Common myeloid progenitor, CD34-positive (primary cell): ENCODE measurements at places on chromosomes 4 and X.

DNA sequence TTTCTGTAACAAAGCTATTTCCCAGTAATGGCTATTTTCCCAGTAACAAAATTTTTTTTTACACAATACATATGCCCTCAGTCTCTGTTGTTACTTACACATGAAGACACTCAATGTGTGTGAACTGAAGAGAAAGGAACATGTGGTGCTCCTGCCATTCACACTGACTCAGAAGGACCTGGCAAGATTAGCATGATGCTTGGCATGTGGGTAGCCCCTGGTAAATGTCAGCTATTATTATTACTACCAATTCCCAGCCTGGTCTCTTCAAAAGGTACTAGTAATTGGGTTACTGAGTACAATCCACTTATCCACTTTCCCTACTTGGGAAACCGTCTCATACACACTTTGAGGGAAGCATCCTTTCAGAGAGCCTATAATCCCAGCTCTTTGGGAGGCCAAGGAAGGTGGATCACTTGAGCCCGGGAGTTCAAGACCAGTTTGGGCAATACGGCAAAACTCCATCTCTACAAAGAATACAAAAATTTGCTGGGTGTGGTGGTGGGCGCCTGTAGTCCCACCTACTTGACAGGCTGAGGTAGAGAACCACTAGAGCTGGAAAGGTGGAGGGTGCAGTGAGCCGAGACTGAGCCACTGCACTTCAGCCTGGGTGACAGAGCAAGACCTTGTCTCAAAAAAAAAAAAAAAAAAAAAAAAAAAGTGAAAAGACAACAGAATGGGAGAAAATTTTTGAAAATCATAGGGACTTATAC lies 14.6 kb downstream of the RBBP7 start:
- no peak for DNase-seq

- DNase-seq, result peak; percentile 17
Measured at GRCh38 chr4:173332021-173332487, 2.1 kb downstream of the HMGB2 start.

DNA sequence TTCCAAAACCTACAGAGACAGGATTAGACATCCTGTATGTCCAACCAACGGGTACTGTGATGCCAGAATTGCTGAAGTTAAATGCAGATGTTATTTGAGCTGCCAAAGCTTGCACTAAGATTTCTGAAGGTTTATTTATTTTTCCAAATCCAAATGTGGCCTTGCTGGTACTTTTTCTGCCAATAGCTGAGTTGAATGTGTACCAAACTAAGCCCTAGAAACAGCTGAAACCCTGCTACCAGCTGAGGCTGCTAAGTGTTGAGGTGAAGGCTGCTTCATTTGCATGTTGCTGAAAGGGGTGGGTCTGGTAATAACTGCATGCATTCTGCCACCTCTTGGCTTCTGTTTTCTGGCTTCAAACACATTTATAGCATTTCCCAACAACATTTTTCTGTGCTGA lies 366.5 kb downstream of the FAT4 start:
- DNase-seq, result no peak

- DNase-seq, result no peak
Measured at GRCh38 chrX:44795945-44796450, 47.8 kb upstream of the DUSP21 start.

DNA sequence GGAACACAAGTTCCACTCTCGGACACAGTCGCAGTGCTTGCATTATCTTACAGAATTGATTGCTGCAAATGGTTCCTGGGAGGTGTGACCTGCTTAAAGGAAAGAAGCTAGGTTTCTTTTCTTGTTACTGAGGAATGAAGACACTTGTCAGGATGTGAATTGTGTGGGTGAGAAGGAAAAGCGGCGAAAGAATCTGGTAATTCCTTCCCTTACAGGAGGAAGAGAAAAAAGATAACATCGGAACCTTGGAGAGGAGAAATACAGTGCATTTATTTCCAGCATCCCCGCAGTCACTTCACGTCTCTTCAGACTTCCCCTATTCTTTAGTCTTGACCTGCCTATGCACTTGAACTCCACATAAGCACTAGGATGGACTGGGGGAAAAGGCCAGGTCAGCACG lies 389 bp upstream of the CCSER1 start:
- DNase-seq, result no peak

- DNase-seq, result no peak
Measured at GRCh38 chr4:65656008-65656407, 14.3 kb downstream of the EPHA5 start.

DNA sequence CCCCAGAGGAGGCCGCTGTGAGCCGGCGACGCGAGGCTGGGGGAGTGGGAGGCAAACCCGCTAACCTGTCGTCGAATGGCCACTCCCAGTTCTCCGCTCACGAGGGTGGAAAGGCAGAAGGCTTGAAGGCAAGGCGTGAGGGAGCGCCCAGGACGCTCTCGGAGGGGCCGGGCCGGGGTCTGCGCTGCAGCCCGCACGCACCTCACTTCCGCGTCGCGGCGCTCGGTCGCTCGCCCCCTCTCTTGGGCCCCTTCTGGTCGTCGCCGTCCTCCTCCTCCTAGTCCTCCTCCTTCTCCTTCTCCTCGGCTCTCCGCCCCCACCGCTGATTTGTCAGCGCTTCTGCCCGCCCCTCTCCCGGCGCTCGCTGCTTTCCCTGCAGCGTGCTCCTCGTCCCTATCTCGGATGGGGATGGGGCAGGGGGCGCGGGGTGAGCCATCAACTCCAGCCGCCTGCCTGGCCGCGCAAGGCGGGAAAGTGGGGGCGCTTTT lies at the start of gene SNCA:
TSS of gene SNCA (minus strand) at position 265 of the 488 bp plus-strand sequence. CDS start 1,494 bp downstream, outside the sequence.
- DNase-seq, result peak; percentile 78

DNA sequence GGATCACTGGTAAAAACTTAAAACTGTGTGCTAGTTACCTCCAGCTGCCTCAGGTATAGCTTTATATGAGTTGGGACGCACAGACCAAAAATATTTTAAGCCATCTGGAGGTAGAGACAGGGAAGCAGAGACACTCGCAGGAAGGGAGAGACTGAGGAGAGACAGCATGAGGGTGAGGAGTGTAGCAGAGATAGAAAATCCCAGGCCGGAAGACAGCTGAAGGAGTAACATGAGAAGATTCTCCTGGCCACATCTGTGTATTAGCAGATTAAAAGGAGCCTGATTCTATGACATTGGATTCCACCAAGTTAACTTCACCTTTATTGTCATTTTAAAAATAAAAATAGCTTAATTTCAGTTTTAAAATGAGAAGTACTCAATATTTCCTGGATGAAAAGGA lies 84.3 kb downstream of the PDLIM5 start:
- no peak for DNase-seq

DNA sequence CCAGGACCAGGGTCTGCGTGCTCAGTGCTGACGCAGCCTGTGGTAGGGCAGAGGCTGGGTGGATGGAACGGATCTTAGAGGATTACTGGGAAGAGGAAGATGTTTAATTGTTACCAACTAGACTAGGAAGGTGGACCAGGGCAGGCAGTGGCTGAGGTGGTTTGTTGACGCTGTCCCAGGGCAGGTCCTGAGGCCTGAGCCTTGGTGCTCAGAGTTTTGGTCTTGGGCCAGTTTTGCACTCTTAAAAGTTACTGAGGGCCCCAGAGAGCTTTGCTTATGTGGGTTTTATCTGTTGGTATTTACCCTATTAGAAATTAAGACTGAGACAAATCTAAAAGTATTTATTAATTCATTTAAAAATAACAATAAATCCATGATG lies 20.4 kb downstream of the RNF212 start:
- no peak for DNase-seq

DNA sequence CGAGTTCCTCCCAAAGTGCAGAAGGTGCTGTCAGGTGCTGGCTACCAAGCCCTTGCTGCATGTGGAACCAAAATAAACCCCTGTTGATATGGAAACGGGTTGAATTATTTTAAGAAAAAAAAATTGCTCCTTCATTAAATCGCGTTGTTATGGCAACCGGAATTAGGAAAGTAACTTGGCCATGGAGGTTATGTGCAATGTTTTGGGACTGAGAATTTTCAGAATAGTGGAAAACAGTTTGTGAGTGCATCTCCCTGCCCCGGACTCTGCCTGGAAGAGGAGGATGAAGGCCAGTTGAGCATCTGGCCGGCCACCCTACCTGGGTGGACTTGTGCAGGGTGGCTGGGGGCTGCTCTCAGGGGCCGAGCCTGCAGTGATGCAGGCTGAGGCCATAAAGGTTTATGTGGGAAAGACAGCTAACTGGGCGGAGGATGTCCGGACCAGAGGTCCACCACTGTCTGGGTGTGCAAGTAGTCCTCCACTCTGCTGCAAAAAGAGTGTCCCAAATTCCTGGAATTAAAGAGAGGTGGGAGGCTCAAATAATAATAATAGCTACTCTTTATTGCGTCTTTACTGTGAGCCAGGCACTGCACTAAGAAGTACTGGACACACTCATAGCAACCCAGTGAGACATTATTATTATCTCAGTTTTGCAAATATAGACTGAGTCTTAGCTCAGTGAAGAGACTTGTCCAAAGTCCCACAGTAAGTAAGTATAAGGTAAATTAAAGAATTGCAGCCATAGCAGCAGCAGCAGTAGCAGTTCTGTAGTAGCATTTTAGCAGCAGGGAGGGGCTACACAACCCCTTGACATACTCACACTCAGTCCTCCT lies 20.6 kb downstream of the RTL5 start:
- DNase-seq, result no peak

GRCh38 chrX:106898462-106898861 lies 4.7 kb downstream of the RIPPLY1 start:
- DNase-seq, result peak; percentile 38

DNA sequence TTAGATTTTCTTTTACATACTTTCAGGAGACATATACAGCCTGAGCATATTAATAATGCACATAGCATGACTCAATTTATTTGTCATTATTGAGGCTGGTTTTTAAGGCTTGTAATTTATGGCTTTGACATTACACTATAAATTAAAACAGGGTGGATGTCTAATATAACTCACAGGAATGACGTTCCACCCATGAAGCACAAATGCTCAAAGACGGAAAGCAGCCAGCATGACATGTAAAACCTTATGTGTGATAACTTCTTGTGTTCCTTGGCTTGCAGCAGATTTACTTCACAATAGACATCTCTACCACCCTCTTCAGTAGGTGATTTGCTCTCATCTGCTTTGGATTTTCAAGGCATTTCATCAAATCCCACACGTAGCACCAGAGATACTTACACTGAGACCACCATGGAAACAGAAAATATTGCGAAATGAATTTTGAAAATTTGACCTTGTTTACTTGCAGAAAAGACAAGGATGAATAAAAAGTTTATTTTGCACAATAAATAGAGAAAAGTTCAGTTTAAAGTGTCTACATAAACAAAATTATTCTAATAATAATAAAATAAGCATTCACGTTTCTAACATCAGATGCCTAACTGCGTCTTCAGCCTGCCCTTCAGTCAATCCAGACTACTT lies 64.7 kb upstream of the BTC start:
- no peak for DNase-seq

GRCh38 chr4:119930546-119930945 lies 136.1 kb downstream of the MAD2L1 start:
- DNase-seq, result no peak

- no peak for DNase-seq
Measured at GRCh38 chr4:2084316-2084715, 25.2 kb downstream of the NAT8L start.

GRCh38 chr4:112418092-112418491 lies 97.9 kb downstream of the NEUROG2 start:
- no peak for DNase-seq
